ENCODE measurements at places on chromosomes 3 and 15. TPM values are rescaled to one million over a fixed set of nuclear protein-coding genes. Genes with fewer than 3 reads are reported as not detected.
A peak's percentile ranks its signal among the peaks of the same experiment; 100 is the strongest.

The TUSC2 gene
- 15.5 TPM for total RNA-seq

The TAGLN3 gene
- total RNA-seq = not detected

The PLSCR1 gene
- total RNA-seq = 173 TPM

The SPESP1 gene
- total RNA-seq = 0.98 TPM

The GOLGA8A gene
- total RNA-seq = 18.9 TPM

The RBPMS2 gene
- 0.09 TPM for total RNA-seq

The SLCO2A1 gene
- under 0.01 TPM for total RNA-seq

The SLC22A13 gene
- 0.45 TPM for total RNA-seq

GRCh38 chr3:76500746-76501275 lies 539.1 kb upstream of the ROBO2 start:
- no peak for DNase-seq

DNA sequence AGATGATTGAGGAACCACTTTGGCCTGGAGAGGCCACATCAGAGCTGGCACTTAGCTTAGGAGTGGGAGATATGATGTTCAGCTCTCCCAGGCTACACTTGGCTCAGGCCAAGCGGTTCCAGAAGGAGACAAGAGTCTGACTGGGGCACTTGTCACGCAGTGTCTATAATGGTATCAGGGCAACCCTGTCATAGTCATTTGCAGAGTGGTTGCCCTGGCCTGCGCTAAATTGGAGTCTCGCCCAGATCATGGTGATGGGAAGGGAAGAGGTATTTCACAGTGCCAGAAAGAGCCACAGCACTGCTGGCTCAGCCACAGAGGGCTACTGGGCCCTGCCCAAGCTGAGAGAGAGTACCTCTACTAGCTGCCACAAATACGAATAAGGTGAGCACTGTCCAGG lies 186.9 kb upstream of the CRBN start:
- no peak for DNase-seq

DNA sequence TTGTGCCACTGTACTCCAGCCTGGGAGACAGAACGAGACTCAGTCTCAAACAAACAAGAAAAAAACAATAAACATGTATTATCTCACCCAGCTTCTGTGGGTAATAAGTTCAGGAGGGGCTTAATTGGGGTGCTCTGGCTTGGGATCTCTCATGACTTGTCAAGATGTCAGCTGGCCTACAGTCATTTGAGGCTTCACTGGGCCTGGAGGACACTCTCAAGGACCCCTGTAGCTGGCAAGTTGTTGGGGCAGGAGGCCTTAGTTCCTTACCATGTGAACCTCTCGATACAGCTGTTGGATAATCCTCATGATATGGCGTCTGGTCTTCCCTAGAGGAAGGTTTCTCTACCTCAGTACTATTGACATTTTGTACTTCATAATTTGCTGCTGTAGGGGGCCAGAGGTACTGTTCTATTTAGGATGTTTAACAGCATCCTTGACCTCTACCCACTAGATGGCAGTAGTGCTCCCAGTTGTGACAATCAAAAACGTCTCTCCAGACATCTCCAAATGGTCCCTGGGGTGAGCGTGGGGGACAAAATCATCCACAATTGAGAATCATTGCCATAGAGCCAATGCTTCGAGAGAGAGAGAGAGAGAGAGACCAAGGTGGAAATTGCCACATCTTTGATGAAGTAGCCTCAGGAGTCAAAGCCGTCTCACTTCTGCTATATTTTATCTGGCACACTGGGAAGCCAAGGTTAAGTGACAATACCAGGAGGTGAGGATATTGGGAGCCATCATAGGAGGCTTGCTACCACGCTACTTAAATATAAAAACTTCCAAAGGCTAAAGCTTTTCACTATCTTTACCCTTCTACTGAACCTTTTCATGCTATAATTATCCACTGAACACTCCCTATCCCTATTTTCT lies 23.9 kb upstream of the SLTM start:
- peak; percentile 67 for DNase-seq

GRCh38 chr3:177981576-177981975 lies 554.7 kb upstream of the KCNMB2 start:
- DNase-seq = no peak

- no peak for DNase-seq
Observed at GRCh38 chr3:69236812-69237707, 114.7 kb upstream of the LMOD3 start.

DNA sequence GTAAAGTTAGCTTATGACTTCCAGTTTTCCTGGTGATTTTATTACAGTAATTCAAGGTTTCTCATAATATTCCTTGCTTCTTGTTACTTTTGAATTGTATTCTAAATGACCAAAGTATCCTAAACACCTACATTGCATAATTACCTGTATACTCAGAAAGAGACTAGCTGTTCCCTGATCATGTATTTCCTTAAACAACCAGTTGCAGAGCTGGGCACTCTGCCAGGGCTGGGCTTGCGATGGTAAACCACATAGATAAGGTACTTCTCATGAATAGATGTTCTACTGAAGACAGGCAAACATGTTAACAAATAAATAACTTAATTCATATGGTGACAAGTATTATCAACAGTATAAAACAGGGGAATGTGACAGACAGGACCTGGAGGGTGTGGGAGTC lies 142.3 kb upstream of the WNT5A start:
- no peak for DNase-seq

GRCh38 chr15:76380249-76380648 lies 43.7 kb downstream of the ISL2 start:
- no peak for DNase-seq

DNA sequence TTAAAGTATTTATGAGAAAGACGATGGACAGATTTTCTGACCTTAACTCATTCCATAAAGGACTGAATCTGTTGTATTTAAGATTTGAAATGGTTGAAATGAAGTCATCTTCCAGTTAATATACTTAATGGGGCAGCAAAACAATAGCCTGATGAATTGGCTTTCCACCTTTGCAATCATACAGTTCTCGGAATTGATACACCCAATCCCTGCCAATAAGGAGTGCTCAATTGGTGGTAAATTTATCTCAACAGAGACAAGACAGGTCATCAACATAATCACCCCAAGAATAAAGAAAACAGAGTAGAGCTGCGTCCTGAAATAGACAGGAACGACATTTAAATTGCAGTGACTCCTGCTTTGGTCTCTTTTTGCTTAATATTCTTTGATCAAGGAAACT lies 11.2 kb downstream of the ANXA2 start:
- peak; percentile 10 for DNase-seq

- DNase-seq = peak; percentile 31
Observed at GRCh38 chr3:66053550-66054094, 14.9 kb upstream of the MAGI1 start.

DNA sequence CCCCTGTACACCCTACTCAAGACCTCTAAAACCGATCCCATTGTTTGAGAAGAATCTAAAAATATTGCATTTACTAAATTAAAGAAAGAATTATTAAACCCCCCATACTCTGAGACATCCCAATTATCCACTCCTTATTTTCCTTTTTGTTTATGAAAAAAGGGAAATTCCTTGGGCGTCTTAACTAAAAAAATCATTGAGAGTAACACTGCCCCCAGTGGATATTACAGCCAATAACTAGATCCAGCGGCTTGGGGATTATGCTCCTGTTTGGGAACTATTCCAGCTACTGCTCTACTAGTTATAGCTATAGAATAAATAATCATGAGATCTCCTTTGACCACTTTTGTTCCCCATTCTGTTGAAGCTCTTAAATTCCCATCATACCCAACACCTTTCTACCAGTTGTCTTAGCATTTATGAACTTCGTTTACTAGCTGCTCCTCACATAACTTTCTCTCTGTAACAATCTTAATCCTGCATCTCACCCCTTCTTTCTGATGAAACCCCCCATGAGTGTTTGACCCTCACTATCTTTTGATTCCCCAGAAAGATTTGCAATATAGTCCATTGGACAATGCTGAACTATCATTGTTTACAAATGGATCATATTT lies 12.7 kb upstream of the CFAP91 start:
- DNase-seq = peak; percentile 44

DNA sequence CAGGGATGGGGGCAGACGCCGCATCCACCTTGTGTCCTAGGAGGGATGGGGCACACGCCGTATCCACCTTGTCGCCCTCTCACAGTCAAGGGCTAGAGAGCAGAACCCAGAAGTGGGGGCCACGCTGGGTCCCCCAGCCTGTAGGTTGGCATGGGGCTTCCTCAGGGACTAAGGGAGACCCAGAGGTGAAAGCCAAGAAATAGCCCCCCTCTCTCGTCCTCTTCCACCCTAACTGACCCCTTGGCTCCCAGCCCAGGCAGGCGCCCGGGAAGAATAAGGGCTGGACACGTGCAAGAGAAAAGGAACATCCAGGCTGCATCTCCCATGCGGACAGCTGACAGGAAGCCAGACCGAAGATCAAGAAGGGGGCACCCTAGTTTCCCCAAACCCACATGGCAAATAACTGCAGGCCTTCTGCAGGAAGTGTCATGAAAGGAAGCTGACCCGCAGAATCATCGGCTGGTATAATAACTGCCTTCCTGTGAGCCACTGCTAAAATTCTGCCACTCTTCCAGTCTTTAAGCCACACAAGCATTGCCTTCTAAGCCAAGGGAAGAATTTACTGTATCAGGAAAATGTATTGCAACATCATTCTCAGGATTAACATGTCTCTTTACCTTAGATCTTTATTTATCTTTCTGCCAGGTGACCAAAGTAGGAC lies 38.5 kb upstream of the TFRC start:
- DNase-seq = no peak

- DNase-seq = no peak
Observed at GRCh38 chr3:123082370-123083065, 15.7 kb downstream of the PDIA5 start.

All from fibroblast of the aortic adventitia (primary cell).